Stimulated activated effector memory CD8-positive, alpha-beta T cell treated with anti-CD3 and anti-CD28 coated beads, Interleukin-12 subunit alpha, Interleukin-12 subunit beta, amount 100 ng/mL, for 72 hours (primary cell): ENCODE measurements at places on chromosomes 3 and 15.

DNA sequence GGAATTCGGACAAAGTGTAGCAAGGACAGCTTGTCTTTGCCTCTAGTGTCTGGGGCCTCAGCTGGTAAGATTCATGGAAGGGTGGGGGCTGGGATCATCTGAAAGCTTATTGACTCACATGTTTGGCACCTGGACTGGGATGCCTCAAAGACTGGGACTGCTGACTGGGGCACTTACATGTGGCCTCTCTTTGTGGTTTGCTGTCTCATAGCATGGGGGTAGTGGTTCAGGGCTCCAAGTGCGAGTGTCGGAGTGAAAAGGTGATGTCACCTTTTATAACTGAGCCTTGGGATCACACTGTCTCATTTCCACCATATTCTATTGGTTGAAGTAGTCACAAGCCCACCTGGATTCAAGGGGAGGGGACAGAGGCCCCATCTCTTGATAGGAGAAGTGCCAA is 6.8 kb downstream of the MFSD1 start:
- no peak for DNase-seq

- DNase-seq: no peak
These were observed 246.5 kb downstream of the PDZRN3 start for GRCh38 chr3:73378207-73378606.

GRCh38 chr3:63308072-63308471 is 30.0 kb downstream of the SYNPR start:
- no peak for DNase-seq

DNA sequence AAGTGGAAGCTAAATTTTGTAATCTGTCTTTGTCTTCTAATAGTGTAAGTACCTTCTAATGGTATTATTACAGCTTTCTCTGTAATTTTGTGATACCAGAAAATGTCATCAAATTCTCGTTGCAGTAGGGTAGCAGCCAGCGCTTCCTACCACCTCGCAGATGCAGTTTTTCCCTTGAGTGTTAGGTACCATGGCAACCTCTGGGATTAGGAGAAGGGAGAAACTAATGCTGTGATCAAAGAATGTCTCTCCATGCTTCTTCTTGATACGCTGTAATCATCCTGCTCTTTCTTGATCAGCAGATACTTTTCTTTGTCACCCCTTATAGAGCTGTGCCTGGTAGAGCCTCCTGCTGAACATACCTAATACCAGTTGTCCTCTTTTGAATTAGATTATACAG is 27.7 kb downstream of the SRP14 start:
- no peak for DNase-seq

- DNase-seq: no peak
These were observed 52.9 kb downstream of the FEM1B start for GRCh38 chr15:68330416-68330815.

DNA sequence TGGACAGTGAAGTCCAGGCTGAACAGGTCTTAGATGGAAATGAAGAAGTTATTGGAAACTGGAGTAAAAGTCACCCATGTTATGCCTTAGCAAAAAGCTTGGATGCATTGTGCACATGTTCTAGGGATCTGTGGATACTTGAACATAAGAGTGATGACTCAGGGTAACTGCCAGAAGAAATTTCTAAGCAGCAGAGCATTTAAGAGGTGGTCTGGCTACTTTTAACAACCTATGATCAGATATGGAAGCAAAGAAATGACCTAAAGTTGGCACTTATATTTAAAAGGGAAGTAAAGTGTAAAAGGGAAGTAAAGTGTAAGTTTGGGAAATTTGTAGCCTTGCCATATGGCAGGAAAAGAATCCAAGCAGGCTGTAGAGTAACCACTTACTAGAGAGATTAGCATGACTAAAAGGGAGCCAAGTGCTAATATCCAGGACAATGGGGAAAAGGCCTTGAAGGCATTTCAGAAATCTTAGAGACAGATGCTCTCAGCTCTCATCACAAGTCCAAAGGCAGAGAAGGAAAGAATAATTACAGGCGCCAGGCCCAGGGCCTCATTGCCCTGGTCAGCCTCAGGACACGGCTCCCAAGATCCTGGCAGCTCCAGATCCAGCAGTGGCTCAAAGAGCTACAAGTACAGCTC is 73.9 kb upstream of the KCNH8 start:
- no peak for DNase-seq

DNA sequence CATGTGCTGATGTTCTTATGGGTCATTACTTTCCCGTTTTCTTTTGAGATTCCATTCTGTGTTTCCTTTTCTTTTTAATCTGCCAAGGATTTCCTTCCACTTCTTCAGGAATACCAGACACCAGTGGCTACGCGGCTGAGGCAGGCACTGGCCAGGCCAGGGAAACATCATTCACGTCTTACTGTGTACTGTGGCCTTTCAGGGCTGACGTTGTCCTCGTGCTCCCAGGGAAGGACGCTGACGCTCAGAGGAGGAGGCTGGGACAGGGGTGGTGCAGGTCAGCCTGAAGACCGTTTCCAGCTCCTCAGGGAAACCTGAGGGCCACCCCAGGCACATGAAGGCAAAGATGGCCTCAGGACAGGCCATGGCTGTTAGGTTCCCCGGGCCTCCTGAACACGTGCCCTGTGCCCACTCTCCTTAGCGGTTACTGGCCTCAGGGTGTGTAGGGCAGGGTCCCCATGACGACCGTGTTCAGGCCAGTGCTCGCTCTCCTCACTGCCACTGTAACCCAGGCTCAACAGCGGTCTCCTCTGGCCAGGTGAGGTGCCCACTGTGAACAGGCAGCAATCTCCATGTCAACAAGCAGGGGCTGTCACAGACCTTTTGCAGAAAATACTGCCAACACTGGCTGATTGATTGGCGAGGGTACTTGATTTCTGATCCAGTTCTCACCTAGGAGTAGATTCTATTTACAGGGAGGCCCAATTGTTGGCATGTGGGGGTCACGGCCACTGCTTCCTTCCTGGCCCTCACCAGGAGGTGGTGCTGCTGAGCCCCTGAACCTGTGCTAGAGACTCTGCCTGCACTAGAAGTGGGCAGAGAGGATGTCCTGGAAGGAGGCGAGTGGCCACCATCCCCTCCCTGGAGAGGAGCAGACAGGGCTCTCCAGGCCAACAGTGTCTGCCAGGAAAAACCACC is 169.5 kb downstream of the ATP10A start:
- DNase-seq: no peak

DNA sequence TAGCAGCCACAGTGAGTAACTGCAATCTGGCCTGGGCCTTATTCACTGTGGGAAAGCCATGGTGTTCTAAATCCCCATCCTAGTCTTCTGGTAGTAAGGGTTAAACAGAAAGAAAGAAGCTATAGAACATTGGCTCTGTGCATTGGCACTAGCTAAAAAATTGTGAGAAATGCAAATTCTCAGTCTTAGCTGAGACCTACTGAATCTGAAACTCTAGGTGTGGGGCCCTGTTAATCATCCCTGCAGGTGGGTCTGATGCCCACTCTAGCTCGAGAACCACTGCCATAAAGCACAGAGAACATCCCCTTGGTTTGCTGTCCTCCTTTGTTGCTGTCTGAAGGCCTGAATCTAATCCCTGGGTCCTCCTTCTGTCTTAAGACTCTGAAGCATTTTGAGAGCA is 59.3 kb downstream of the MEIS2 start:
- DNase-seq: no peak

DNA sequence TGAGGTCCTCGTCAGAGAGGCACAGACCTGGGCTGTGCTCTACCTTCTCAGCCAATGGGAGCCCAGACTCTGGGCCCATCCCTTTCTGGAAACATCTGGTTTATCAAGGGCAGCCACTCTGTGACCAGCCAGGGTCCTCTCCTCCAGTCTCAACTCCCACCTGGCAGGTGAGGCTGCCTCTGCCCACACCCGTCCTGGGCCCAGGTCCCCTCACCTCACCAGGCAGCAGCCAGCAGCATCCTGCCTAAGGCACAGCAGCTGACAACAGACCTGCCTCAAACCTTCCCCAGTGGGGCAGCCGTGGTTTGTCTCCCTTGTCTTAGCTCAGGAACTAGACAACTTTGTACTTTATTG is 8.7 kb upstream of the VIPR1 start:
- DNase-seq: no peak

GRCh38 chr15:77533578-77534430 is 98.9 kb downstream of the LINGO1 start:
- no peak for DNase-seq

DNA sequence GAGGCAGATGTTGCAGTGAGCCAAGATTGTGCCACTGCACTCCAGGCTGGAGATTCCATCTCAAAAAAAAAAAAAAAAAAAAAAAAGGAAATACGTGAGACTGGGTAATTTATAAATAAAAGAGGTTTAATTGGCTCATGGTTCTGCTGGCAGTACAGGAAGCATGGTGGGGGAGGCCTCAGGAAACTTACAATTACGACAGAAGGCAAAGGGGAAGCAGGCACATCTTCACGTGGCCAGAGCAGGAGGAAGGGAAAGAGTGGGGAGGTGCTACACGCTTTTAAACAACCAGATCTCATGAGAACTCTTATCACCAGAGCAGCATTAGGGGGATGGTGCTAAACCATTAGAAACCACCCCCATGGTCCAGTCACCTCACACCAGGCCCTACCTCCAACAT is 138.2 kb upstream of the IL12A start:
- DNase-seq: no peak

GRCh38 chr3:178393146-178393545 is 143.1 kb upstream of the KCNMB2 start:
- DNase-seq: no peak

DNA sequence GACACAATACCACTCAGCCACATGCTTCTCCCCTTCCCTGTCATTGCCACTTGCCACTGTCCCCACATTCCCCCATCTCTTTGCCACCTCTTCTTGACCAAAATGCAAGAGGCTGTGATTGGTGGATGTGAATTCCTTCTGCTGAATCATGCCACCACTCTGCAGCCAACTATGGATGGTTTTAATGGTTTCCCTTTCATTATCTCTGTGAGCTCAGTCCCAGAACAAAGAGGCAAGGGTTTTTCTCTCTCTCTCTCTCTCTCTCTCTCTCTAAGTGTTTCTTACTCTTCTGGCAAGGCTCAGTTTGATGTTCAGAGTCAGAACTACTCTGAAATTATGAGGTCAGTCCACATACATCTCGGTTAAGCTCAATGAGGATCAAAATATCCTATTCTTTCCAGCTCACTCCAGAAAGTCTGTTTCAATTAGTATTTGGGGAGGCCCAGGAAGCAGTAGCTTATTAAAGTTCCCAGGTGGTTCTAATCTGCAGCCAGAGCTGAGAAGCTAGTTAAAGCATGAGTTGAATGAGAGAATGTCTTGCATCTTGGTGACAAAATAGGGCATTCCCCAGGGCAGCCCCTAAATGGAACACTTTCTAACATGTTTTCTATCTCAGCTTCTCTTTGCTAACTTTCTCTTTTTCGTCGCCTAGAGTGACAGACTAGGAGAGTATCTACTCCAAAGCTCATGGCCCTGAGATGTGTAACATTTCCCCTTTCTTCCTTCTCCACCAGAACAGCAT is 8.5 kb upstream of the ILDR1 start:
- DNase-seq: no peak

DNA sequence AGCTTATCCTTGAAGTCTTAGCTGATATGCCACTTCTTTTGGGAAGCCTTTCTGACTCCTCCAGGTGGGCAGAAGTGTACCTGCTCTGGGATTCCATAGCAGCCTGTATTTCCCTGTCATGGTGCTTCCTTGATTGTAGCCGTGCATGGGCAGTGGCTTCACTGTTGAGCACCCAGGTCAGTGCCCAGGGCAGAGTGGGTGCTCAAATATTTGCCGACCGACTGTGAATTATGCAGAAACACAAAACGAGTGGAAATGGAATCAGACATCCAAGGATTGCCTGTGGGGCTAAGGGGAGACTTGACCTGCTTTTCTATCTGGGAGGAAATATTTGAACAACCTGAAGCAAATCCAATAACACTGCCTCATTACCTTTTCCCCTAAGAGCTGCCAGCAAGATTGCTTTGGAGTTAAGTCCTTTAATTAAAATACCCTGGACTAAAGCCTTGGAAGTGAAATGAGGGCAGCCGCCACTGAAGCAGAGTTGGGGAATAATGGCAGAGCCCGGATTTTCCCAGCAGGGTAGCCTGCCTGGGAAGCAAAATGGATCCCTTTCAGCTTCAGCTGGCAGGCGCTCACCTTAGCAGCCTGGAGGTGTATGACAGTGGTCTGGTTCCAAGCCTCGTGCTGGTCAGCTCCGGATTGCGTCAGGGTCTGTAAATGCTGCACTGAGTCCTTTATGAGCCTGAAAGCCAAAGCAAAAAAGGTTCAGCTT is 14.9 kb downstream of the ACOX2 start:
- DNase-seq: no peak

GRCh38 chr3:158912188-158912587 is 110.3 kb downstream of the MFSD1 start:
- no peak for DNase-seq

DNA sequence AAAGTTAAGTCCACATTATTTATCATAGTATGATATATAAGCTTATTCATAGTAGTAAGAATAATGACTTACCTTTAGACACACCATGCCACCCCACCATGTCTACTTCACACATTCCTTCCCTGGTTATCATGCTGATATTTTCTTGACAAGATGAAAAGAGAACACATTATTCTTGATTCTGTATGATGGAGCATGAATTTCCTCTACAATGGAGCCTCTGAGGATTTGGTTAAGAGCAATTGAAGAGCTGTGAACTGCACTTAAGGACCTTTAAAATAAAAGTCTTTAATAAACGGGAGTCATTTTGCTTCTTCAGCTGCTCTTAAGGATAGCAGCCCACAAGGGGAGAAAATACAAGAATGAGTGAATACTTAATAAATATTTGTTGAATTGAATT is 226.7 kb downstream of the CADM2 start:
- no peak for DNase-seq
